Inflammatory macrophage (primary cell): ENCODE measurements at places on chromosomes 13 and 19.

DNA sequence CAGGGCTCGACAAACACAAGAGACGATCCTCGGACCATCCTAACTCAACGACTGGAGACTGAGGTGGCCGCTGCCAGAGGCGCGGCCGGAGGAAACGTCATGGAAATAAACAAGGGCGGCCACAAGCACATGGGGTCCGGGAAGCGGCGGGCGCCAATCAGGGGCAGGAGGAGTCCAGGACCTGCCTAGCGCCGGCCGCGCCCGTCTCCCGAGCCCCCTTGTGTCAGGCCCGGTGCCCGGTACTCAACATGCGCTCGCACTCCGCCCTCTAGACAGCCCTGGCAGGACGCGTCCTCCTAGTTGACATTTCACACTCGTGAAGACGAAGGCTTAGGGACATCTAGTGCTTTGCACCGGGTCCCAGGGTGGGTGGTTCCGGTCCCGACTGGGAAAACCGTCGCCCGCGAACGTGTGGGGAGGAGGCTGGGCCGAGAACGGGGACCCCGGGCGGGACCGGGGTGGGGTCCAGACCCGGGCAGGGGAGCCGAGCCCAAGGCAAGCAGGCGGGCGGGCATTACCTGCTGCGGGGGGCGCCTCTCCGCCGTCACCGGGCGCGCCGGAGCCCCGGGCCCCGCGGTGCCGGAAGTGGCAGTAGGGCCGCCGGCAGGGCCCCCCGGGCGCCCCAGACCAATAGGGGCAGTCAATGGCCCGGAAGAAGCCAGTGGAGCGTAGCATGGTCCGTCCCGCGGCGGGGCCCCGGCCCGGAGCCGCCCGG is 442 bp downstream of the REXO1 start:
- DNase-seq = peak; percentile 53

DNA sequence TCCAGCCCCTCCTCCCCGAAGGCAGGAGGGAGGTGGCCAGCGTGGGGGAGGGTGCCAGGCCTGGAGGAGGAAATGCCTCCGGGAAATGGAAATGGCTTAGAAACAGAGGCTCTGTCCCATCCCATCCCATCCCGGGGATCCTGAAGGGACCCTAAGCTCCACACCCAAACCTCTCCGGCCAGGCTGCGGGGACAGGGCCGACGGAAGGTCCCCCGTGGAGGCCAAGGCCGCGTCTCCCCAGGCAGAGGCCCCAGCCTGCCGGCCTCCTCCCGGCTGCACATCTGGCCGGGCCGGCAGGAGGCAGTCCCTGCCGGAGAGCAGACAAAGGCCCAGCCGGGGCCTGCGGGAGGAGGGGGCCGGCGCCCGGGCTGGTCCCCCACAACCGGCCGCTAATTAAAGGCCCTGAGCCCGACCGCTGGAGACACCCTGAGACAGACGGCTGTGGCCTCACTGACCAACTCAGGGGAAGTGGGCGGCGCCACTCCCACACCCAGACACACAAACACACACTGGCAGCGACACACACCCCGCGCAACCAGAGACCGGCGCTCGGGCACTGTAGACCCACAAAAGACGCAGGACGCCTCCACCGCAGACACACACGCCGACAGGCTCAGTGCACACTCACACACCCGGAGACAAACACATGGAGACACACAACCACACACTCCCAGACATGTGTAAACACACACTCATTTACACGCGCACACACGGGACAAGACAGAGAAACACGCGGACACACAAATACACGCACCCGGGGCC is 1.1 kb downstream of the ADAMTS10 start:
- DNase-seq = peak; percentile 30

- DNase-seq = no peak
Observed at GRCh38 chr13:63436325-63436668, 2020.6 kb upstream of the PCDH20 start.

DNA sequence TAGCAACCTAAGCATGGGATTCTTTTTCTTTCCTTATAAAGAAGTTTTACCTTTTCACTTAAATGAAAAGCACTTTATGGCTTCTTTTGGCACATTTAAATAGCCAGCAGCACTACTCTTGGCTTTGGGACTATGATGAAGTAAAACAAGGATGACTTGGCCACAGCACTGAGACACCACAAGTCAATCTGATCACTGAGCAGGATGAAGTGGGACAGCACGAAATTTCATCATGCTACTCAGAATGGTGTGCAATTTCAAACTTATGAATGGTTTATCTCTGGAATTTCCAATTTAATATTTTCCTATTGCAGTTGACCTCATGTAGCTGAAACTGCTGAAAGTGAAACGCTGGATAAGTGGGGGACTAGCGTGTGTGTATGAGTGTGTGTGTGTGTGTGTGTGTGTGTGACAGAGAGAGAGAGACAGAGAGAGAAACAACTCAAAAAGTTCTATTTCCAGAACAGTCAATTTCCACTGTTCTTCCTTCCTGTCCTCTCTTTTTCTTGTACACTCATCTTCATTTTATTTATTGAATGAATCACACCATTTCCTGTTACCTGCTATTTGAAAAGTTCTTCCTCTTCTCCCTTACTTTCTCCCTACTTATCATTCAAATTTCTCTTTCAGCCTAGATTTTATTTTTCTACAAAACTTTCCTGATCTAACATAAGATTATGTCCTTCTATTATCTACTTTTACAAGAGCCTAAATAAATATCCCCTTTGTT is 414.2 kb upstream of the MIR17HG start:
- DNase-seq = no peak

GRCh38 chr13:45142440-45143345 is 22.4 kb downstream of the GTF2F2 start:
- no peak for DNase-seq

DNA sequence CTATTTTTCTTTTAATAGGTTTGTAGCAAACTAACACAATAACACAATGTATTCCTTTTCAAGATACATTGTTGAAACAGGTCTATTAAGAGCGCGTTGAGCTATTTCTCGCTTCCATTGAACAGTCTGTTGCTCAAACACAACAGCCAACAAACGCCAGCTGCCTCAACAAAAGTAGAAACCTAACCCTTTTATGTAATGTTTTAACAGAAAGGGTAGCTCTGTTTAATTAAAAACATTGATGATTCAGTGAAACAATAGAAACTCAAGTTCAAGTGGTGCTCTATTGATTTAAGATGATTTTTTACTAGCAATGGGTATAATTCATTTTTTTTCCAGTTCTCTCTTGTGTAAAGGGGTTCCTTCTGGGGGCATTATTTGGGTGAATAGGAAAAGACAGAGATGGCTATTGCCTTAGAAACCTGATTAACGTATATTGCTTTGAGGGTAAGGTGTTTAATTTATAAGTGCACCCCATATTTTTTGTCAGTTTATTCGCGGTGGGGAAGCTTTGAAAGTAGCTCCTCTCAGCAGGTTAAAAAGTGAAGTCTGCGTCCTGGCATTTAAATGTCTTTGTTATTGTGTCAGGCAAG is 14.9 kb downstream of the ZIC2 start:
- no peak for DNase-seq

- no peak for DNase-seq
Observed at GRCh38 chr13:104296286-104296685, 1230.1 kb upstream of the SLC10A2 start.

DNA sequence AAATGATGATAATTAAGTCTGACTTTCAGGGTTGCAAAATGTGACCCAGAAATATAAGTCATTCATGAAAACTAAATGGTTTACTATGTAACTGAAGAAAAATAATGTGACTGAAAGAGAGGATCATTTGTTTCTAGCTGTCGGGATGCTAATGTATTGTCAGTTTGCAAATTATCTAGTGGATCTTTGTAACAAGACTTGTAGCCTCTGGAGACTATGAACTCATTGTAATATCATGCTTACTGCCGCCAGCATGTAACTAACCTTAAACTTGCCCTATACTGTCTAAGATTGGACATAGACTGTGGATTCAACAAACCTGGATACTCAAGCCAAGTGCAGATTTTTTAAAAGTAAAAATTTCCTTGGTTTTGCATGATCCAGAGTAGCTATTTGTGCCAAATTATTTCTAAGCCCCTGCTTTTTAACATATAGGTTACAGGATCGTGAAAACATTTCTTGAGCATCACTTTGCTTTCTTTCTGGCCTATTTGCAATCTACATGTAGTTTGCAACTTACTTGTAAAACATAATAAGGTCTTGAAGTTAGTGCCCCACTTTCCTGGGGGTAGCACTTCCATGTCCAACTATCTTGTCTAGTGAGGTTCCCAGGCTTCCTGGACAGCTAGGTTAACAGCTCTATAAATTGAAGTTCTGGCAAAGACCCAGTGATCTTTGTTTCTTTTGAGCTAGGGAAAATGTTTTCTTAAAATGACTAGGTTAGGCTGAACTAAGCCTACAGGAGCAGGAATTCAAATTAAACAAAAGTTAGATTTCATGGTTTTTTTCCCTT is 3.3 kb upstream of the POSTN start:
- no peak for DNase-seq

- DNase-seq = no peak
Observed at GRCh38 chr13:51342706-51343105, 3.2 kb downstream of the SERPINE3 start.

DNA sequence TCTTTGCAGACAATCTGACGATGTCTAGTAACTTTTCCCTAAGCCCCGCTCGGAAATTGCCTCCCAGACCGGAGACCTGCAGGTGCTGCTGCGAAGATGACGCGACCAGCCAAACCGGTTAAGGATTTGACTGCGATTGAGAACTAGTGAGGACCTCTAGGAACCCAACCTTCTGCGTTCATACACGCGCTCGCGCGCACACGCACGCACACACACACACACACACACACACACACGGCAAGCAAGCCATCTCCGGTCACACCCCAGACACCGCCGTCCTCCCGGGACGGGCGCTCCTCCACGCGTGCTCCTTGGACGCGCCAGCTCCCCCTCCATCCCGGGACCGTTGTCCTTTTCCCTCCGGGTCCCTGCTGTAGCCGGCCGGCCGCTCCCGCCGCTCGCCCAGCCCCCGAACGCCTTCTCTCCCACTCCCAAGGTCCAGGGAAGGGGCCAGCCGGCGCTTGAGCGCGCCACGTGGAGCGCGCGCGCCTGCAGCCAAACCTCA is 1.2 kb downstream of the TBC1D4 start:
- DNase-seq = peak; percentile 22

- DNase-seq = no peak
Observed at GRCh38 chr19:6752256-6753177, 13.0 kb downstream of the TRIP10 start.

DNA sequence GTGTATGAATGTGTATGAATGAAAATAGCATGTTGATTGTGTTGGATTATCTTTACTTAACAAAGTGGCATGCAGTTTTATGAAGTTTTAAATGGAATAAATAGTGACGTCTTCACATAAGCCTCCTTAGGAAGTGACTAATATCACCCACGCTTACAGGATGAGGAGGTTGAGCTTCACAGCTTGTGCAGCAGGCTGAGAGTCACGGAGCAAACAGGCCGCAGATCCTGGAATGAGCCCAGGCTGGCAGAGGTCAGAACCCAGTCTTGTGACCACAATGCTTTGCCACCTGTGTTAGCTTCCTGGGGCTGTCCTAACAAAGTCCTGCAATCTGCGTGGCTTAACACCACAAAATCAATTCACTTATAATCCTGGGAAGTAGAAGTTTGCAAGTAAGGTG is 20.8 kb downstream of the LAIR2 start:
- peak; percentile 89 for DNase-seq

DNA sequence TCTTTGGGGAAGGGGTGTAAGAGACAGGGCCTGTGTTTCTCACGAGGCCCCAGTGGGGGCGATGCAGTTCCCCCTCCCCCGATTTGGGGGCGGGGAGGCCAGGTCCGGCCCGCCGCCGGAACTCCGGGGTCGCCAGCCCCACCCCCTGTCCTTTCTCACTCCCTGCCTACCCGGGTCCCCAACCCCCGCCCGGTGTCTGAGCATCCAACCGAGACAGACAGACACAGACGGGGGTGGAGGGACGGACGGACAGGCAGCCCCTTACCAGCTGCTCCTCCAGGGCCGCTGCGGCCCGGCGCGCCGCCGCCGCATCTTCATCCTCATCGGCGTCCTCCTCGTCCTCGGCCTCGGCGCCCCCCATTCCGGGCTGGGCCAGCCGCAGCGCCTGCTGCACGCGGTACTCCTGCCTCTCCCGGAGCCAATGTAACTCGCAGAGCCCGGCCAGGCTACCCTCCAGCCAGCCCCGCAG is 397 bp downstream of the DACT3 start:
- no peak for DNase-seq

DNA sequence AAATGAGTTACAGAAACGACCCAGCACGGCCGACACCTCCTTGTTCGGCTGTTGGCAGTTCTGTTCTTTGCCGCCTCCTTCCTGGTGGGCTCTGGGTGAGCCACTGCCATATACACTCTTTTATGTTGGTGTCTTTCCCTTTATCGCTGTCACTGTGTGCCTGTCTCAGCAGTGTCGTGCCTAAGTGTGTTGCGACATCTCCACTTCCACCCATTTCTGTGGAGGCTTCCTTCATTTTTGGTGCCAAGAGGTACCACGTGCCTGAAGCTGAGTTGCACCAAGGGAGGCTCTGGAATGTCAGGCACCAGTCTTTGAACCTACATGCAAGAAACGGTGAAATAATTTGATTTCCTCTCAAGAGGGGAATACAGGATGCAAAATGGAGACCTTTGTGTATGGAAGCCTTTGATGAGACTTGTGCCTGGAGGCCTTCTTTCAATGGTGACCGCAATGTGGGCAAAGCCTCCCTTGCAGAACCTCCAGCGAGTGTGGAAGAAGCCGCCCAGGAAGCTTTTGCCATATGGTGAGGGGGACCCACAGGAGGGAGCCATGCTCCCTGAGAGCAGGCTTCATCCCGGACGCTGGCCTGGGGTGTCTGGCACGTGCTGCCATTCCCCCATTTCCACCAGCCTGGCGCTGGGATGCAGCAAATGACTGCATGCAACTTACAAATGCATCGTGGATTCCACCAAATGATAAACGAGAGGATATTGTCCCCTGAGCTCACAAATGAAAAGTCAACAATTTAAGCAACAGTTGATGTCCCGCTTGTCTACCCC is 136.2 kb downstream of the TEX29 start:
- no peak for DNase-seq

GRCh38 chr19:23365222-23365621 is 30.0 kb downstream of the ZNF91 start:
- no peak for DNase-seq

DNA sequence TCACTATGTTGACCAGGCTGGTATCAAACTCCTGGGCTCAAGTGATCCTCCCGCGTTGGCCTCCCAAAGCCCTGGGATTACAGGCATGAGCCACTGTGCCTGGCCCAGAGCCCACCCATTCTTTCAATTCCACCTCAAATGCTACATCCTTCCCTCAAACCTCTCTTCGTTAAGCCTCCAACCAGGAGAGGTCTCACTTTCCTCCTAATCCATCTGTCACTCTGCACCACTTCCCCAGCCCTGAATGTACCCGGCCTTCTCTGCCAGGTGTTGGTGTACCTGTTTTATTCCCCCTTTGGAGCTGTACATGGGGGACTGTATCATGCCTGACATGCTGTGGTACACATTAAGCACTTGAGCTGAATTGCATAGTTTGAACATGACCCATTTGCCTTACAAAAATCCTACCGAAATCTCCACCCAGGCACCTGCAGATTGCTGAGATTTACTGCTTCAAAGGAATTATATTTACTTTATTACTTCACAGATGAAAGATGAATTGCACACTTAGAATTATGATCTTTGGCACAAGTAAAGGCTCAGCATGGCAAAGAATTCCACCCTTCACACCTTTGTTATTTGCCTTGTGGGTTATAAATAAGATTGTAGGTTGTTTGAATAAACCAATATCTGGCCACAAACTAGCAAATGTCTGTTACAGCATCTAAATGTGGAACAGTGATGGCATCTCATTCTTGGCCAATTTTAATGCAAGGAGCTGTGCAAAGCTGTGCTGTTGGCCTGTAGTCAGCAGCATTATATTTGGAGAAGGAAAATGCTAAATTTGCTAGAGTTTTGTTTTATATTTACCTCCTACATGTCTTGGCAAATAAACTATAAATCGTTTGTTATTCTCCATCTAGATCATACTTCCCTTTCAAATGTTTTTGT is 15.6 kb upstream of the WASF3 start:
- no peak for DNase-seq
